ENCODE measurements at places on chromosomes 3 and 15. TPM values are rescaled to one million over a fixed set of nuclear protein-coding genes. Genes with fewer than 3 reads are reported as not detected.

Gene MAP4
- total RNA-seq: 120 TPM

Gene CCR4
- total RNA-seq: not detected

Gene EBLN2
- 1.7 TPM for total RNA-seq

DNA sequence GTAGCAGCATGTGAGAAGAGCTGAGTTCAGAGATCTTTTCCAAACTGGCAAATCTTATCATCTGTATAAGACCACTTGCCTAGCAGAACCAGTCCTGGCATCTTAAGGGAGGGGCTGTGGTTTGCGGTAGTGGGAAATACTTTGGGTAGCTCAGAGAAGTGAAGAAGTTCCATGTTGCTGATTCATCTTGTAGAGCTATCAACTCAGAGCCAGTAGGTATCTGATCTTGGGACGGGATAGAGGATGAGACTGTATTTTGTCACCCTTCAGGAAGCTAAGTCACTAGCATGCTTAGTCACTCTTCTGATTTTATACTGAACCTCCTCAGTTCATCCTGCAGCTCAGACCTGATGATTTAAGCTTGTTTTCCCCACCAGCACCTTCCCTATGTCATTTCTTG lies 211.4 kb downstream of the NR1D2 start:
- no peak for DNase-seq

GRCh38 chr3:50525987-50526386 lies 22.6 kb upstream of the CACNA2D2 start:
- DNase-seq: no peak

Data from epithelial cell of proximal tubule (primary cell).